ENCODE measurements at places on chromosomes 4 and X.
A peak's percentile ranks its signal among the peaks of the same experiment; 100 is the strongest.

GRCh38 chrX:109732017-109732801 lies 848 bp downstream of the ACSL4 start:
- no peak for DNase-seq

- DNase-seq = peak; percentile 47
These were observed 461.0 kb upstream of the GALNT7 start for GRCh38 chr4:172707622-172708021.

DNA sequence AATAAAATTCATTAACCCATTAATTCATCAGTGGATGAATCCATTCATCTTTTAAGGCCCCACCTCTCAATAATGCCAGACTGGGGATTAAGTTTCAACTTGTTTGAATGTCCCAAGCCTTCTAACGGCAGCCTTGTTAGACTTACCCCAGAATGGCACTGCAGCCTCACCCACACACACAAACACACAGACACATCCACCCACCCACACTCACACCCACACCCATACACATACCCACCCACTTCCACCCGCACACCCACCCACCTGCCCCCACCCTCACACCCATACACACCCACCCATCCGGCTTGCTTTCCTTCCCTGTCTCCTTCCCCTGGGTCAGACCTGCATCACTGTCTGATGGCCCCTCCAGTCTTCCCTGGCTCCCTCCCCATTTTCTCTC lies 102.6 kb downstream of the ARHGAP10 start:
- DNase-seq = no peak

GRCh38 chr4:106114270-106114669 lies 201.7 kb downstream of the TBCK start:
- no peak for DNase-seq

DNA sequence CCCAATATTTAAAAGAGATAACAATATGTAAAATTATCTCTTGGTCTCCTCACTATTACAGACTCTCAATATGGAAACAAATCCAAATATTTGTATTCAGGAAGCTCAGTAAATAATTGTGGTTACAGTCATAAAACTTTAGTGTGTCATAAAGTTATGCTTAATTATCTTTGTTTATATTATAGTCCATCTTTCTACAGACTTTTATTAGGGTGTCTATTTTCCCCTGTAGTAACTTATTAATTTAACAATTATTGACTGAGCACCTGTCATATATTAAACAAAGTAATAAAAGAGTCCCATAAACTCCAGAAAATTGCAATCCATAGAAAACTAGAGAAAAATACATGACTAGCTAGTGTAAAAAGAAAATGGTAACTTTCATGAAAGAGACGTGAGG lies 61.6 kb upstream of the GPM6A start:
- no peak for DNase-seq

- DNase-seq = no peak
These were observed 175.4 kb downstream of the PPP1R2C start for GRCh38 chrX:42602566-42602965.

- DNase-seq = no peak
These were observed 10.5 kb downstream of the LGI2 start for GRCh38 chr4:25020236-25020635.

DNA sequence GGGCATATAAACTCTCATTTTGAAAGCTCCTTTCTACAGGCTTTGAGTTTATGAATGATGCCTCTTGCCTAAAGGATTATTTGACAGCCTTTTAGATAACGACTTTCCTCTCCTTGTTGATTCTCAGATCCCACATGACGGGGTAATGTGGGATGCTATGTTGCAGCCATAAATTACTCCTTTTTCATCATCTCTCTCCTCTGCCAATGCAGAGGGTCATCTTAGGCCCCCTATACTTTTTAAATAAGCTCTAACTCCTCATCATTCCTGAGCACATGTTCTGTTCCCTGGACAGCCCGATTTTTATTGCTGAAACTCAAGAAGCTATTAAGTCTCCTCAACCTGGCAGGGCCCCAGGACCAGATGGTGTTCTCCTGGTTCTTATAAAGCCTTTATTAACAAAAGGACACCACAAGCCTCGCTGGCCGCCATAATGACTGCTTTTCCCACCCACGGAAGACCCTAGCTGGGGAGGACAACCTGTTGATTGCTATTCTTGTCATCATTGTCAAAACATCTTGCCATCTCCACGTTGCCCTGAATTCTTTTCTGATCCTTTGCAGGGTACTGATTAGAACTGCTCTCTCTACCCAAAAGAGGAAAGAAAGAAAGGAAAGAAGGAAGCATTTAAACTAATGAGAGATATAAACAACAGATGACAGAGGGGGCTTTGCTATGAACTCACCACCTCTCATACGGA lies 150.7 kb downstream of the DHX15 start:
- no peak for DNase-seq

DNA sequence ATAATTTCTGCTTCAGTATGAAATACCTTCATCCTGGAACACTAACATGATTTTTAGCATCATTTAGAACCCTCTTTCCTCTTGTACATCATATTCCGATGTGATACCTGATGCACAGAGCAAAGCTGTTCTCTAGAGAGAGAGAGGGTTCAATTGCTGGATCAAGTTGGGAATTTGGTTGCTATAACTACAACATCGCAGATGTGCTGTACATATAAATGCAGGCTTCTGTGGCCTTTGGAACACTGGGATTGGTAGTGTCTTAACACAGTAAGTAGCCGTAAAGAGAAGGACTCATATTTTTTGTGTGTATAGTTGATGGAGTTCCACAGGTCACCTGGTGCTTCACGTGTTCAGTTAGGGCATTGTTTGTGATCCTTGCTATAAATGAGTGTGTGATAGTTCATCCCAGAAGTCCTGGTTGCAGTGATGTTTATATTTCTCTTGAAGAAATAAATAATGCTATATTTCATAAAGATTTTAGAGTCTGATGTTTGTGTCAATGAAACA lies 119.2 kb downstream of the RAPGEF2 start:
- DNase-seq = no peak

DNA sequence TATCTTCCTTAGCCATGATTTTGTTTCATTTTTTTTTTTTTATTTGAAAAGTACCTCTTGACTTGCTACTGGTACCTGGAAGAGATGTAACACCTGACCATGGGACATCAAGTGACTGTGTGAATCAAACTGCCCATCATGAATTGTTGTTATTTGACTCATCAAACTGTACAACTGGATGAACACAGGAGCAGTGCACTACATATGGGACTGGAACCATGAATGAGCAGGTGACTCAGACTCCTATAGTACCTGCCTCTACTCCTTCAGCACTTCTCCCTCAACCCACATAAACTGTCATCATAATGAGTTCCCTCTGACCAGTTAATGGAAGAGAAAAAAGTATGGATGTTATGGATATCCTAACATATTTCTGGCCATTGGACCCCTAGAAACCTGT lies 15.9 kb upstream of the UBE2D3 start:
- DNase-seq = no peak

DNA sequence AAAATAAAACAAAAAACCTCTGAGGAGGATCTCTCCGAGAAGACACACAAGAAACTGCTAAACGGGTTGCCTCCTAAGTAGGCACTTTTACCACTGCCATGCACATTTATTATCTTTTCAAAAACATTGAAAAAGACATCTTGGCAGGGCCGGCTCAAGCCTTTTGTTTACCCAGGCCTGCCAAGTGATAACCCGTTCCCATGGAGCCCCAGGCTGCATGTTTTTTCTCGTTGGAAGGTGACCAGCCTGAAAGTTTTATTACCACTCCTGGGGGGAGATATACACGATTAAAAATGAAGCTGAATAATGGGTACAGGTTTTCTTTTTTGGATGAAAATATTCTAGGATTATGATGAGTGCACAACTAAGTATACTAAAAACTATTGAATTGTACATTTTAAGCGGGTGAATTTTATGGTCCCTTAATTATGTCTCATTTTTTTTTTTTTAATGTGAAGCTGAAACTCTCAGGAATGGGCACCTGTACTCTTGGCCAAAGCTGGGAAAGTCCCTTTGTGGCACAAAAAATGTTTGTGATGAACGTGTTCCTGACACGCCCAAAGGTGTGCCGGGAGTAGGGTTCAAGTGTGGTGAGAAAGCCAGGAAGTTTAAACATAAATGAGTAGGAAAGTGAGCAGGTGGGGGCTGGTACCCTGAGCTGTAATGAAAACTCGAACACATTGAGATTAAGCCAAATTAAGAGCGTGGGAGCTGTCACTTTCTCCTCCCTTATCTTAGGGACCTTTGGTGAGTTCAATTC lies 1.5 kb upstream of the MAP7D2 start:
- DNase-seq = no peak

GRCh38 chrX:136417806-136418205 lies 69.9 kb upstream of the BRS3 start:
- no peak for DNase-seq

DNA sequence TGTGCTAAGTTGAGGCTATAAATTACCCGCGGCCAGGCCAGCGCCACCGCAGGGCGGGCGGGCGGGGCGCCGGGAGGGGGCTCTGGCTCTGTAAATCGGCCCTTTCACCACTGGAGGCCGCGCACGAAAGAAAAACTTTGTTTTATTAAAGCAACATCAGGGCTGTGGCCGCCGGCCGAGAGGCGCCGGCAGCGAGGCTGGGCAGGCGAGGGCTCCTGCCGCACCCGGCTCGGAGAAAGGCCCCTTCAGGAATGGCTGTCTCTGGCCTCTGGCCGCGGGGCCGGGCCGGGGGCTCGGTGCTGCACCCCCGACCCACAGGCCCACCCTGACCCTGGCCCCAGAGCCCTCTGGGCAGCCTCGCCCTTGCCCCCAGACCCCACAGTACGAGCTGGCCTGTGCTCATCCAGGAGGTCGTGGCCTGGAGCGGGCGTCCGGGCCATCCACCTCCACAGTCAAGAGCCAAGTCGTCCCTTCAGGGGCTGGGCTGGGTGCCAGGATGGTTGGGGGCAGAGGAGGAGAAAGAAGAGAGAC lies 29.5 kb upstream of the FGFR3 start:
- DNase-seq = no peak

- no peak for DNase-seq
These were observed 49.5 kb downstream of the SHOX start for GRCh38 chrX:680062-680461.

DNA sequence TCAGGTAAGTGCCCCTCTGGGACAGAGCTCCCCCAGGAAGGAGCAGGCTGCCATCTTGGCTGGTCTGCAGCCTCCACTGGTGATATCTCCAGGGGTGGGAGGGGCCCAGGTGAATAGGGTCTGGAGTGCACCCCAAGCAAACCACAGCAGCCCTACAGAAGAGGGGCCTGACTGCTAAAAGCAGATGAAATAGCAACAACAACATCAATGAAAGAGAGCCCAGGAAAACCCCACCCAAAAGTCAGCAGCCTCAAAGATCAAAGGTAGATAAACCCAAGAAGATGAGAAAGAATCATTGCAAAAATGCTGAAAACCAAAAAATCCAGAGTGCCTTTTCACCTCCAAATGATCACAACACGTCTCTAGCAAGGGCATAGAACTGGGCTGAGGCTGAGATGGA lies 92.5 kb upstream of the PAGE3 start:
- no peak for DNase-seq

DNA sequence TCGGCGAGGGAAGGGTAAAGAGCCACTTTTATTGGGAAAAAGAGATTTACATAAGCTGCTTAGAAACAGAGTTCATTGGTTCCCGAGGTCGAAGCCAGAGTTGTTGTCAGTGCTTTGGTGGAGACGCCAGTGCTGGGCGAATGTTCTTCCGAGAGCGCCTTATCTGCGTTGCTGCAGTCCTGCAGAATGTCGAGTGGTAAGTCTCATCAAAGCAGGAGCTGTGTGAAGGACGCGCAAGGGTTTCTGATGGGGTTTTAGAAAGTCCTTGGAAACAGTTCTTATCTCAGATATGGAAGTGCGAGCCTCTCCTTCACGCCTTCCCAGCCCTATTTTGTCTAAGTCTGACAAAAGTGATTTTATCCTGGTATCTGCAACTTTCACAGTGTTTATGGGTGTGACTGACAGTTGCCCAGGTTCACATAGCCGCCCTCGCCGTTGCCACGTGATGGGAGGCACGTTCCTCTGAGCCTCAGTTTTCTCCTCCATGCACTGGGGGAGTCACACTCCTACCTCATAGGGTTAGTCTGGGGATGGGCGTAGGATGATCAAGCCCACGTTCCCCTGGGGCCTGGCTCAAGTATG lies 47.3 kb upstream of the NSG1 start:
- DNase-seq = no peak

GRCh38 chr4:38904090-38904666 lies 36.6 kb downstream of the FAM114A1 start:
- no peak for DNase-seq

DNA sequence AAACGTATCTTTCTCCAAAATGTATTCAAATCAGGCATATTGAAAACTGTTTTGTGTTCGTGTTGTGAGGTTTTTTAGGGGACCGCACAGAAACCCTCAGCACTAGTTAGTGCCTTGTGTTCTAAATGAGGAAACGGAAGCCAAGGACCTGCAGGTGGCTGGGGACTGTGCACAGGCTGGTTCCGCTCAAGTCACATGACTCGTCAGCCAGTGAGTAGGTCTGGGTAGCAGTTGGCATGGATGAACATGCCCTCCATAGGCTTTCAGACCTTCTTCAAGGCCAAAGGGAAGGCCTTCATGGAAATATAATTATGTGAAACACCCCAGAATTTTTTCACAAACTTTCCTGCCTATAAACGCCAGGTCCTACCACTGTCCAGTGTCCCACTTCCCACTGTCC lies 1.3 kb upstream of the F11 start:
- DNase-seq = no peak

- DNase-seq = no peak
These were observed 32.0 kb downstream of the IDS start for GRCh38 chrX:149473092-149473491.

GRCh38 chr4:125388613-125389012 lies 73.9 kb downstream of the FAT4 start:
- DNase-seq = no peak

GRCh38 chr4:150418757-150419410 lies 163.1 kb upstream of the MAB21L2 start:
- DNase-seq = no peak

GRCh38 chrX:112867570-112867969 lies 26.9 kb upstream of the AMOT start:
- DNase-seq = peak; percentile 20

DNA sequence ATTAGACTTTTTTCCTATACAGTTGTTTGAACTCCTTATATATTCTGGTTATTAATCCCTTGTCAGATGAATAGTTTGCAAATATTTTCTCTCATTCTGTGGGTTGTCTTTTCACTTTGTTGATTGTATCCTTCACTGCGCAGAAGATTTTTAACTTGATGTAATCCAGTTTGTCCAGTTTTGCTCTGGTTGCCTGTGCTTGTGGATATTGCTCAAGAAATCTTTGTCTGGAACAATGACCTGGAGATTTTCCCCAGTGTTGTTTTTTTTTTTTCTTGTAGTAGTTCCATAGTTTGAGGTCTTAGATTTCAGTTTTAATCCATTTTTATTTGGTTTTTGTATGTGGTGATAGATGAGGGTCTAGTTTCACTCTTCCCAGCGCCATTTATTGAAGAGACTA lies 289.8 kb upstream of the SPOCK3 start:
- DNase-seq = no peak

- no peak for DNase-seq
These were observed 2.5 kb upstream of the GABRA2 start for GRCh38 chr4:46392421-46392820.

- DNase-seq = no peak
These were observed 12.4 kb downstream of the NSD2 start for GRCh38 chr4:1883583-1883982.

GRCh38 chrX:111519215-111519614 lies 7.8 kb downstream of the SERTM2 start:
- DNase-seq = no peak

All from iPS DF 19.7 (cell line).